ENCODE measurements at places on chromosomes 6 and 20. TPM values are rescaled to one million over a fixed set of nuclear protein-coding genes. Genes with fewer than 3 reads are reported as not detected.

The C20orf96 gene
- 3.0 TPM for total RNA-seq

The PDE10A gene
- total RNA-seq, result 1.4 TPM

The OR2H2 gene
- not detected for total RNA-seq

The SLC22A3 gene
- total RNA-seq, result 12.0 TPM

The GID8 gene
- total RNA-seq, result 34.1 TPM

The NCOA6 gene
- total RNA-seq, result 46.4 TPM

The BANF2 gene
- not detected for total RNA-seq

The POM121L2 gene
- total RNA-seq, result not detected

The FGD2 gene
- total RNA-seq, result 40.0 TPM

The C4B gene
- 137 TPM for total RNA-seq

The BCAS1 gene
- 108 TPM for total RNA-seq

The C6orf52 gene
- not detected for total RNA-seq

DNA sequence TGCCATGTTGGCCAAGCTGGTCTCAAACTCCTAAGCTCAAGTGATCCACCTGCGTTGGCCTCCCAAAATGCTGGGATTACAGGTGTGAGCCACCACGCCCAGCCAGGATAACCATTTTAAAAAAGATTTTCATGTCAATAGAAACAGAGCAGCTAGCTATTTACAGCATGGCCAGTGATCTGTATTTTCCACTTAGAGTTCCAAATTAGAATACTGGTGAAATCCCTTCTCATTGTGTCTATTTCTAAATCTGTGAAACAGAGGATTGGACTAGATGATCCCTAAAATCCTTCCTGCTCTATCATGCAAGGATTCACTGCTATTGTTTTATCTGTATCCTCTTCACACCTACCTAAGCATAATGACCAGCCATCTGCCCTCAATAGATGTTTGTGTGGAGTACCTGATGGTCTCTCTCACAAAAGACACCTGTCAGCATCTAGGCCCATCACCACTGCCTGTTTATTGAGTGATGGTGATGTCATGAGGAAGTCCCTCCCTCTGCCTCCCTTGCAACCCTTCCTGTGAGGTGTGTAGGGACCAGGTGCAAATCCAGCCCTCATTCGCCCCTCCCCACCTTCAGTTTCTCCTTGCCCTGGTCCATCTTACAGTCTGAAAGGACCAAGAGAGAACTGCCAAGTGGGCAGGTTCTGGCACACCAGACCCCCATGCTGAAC is 26.5 kb upstream of the SMIM29 start:
- DNase-seq, result no peak

- DNase-seq, result no peak
These were observed 73.6 kb downstream of the POPDC3 start for GRCh38 chr6:105106260-105106659.

GRCh38 chr20:11156922-11157321 is 483.1 kb upstream of the JAG1 start:
- no peak for DNase-seq

- no peak for DNase-seq
These were observed 322.2 kb downstream of the SOX4 start for GRCh38 chr6:21915707-21916260.

DNA sequence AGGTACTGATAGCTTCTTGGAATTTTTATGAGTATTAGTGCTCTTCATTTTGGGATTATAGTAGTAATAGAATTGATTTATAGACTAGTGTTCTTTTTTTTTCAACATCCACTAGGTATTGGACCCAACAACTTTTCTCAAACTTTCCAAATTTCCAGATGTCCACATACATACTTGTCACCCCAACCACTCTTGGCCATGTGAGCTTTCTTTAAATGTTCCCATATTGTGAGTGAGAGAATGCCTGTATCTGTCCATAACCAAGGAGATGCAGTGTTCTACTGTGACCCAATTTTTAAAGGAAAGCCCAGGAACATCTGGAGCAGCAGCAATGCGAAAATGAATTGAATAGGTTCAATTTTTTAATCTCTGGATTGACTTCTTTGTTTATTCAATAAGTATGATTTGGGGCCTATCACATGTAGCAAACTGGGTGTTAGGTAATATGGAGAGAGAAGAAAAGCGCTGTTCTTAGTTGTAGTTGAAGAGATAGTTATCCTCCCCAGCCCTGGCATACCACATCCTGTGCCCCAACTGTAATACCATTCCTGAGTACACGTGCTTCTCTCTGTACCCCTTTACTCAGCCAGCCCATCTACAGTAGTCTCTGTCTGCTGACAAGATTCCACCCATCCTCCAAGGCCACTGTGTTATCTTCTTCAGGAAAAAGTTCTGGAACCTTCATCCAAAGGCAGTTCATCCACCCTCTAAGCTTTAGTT is 116.8 kb upstream of the SUPT3H start:
- no peak for DNase-seq

GRCh38 chr20:56676679-56677078 is 47.6 kb downstream of the TFAP2C start:
- DNase-seq, result no peak

- no peak for DNase-seq
These were observed 21.8 kb upstream of the IRF4 start for GRCh38 chr6:369559-370431.

Measured in transverse colon (tissue), 4 donors.